ENCODE measurements at places on chromosomes 11 and 22.

DNA sequence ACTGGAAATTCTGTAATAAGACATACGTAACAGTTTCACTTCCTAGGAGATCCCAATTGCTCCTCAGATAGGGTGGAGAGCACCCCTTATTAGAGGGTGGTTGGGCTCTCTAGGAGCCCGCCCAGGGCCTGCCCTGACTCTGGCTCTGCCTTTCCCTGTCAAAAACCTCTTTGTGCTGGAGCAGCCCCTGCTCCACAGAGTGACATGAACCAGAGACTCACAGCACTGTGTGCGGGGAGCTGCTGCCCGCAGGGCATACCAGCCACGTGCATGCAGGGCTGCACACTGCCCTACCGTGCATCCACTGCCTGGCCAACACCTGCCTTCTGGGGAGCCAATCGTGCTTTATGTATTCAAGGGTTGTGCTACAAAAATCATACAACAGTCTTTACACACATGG lies 24.3 kb downstream of the KCNQ1OT1 start:
- DNase-seq: no peak

GRCh38 chr22:31585161-31585859 lies 76.7 kb downstream of the PISD start:
- DNase-seq: no peak

DNA sequence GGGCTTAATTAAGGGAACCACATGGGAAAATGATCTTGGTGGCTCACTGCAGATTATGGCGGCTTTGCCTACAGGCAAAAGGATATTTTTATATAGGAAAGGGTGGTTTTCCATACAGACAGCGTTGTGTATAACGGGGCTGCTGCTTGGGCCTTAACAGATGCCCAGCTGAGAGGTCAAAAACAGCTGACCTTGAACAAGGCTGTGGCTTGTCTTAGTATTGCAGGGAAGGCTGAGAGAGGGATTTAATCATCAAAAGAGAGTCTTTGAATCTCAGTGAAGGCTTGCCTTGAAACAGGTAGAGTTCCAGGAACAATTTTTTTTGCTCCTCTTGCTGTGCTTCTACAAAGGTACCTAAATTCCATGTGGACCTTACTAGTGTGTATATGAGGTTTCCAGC lies 301.6 kb upstream of the C11orf87 start:
- no peak for DNase-seq

GRCh38 chr11:88102598-88102934 lies 72.7 kb downstream of the RAB38 start:
- no peak for DNase-seq

DNA sequence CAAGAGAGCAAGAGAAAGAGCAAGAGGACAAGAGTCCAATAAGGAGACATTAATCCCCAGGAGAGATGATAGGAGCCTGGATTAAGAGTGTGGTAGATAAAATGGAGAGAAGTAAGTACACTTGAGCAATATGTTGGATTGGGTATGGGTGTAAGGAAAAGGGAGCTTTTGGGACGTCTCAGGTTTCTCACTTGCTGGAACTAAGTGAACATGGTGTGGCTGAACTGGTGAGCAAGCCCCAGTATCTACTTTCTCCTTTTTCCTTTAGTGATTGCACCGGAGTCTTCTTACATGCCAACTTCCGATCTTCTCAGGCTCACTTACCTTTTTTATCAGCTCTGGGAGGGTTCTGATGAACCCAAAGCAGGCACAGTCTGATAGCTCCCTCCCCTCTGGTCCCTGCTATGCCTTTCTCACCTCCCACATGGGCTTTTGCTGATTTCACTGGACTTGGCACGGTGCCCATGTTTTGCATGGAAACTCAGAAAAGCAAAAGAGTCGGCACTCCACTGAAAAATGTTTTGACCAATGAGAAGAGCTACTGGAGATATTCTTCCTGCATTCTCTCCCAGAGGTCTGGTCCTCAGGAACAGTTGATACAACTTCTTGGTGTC lies 14.5 kb upstream of the APLNR start:
- no peak for DNase-seq

- no peak for DNase-seq
Observed at GRCh38 chr11:128620309-128621100, 33.1 kb upstream of the ETS1 start.

GRCh38 chr11:73426219-73426850 lies 50.1 kb downstream of the RELT start:
- DNase-seq: no peak

- no peak for DNase-seq
Observed at GRCh38 chr22:37525073-37525745, 6.0 kb upstream of the CARD10 start.

- DNase-seq: no peak
Observed at GRCh38 chr22:45889539-45890350, 87.2 kb downstream of the WNT7B start.

DNA sequence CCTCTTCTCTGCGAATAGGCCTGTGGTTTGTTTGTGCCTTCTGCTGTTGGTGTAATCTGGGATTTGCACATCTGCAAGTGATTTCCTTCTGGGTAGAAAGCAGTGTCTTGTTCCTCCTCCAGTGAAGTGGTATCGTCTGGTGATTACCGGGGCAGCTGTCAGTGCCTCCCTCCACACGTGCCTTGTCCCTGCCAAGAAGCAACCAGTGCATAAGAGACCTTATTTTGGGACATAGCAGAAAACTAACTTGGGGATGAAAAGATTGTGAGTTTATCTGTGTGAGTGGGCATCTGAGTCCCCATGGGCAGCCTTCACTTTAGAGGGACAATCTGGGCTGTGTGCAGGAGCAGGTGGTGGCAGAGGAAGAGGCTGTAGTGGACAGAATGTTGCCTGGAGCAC lies 71.5 kb upstream of the SORL1-AS1 start:
- no peak for DNase-seq
